K562 (cell line): ENCODE measurements at places on chromosomes 5 and 9.

DNA sequence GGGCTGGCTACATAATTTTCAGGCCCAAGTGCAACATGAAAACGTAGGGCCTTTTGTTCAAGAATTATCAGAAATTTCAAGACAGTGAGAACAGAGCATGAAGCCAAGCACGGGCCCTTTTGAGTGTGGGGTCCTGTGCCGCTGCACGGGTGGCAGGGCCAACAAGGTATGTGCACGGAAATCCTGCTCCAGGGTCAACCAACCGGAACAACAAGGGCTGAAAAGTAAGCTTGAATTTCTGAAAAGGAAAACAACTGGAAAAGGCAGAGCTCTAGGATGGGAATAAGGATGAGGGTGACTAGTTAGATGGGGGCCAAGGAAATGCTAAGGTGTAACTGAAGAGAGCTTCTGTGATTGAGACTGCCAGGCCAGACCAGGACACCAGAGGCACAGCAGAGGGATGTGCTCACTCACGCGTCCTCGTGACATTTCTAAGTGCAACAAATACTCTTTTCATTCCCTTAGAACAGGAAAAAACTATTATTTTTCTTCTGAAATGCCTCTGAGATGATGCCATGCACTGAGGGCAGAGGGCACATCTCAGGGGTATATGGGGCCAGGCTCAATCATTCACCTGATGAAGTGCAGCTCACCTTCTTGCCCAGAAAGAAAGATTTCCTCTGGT, 80.6 kb upstream of the LRRTM2 start:
- DNase-seq = no peak

- no peak for DNase-seq
Observed at GRCh38 chr5:171693412-171693811, 92.2 kb upstream of the SMIM23 start.

GRCh38 chr5:24026288-24026687, 518.9 kb downstream of the PRDM9 start:
- DNase-seq = no peak

DNA sequence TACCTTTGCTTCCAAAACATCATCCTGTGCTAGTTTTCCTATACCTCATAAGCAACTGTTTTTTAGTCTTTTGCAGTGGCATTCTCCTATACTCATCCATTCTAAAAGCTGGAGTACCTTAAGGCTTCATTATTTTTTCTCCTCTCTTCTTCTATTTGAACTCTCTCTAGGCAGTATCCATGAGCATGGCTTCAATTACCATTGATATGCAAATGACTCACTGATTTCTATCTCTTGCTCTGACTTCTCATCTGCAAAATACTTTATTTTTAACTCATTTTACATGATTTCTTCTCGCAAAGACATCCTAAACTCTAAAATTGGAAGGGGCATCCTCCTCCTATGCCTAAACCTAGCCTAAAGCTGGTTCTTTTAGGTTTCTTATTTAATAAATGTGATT, 365.1 kb upstream of the NUDT12 start:
- no peak for DNase-seq

DNA sequence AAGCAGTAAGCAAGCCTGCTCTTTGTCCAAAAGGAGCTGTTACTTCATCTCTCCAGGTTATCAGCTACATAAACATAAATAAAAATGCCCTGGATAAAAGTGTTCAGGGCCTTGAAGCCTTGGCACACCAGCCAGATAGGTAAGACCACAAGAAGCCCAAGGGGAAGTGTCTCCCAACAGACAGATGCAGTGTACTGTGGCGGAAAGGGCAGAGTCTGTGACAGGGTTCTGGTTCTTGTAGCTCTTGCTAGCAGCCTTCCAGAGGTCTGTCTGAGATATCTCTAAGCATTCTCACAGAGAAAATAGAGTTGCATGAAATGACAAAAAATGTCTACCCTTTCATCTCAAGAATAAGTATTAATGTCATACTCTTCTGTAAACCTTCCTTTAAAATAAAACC, 30.1 kb downstream of the ISOC1 start:
- no peak for DNase-seq

DNA sequence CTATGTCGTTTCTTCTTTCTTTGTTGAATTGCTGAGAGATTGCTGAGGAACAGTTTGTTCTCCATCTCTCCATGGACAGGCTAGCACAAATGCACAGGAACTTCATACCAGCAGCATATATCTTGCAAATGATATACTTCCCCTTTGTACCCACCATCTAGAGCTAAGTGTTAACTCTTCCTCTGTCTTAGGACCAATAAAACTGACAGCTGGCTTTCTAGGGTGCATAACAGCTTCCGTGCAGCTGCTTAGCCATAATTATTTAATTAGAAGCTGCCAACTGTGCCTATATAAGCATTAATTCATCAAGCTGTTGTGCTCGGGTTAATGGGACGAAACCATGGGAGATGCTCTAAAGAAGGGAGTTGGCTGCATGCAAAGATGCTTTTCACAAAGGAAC, 38.7 kb downstream of the KCTD16 start:
- no peak for DNase-seq

- no peak for DNase-seq
Observed at GRCh38 chr9:76297721-76298239, 96.4 kb downstream of the RFK start.

GRCh38 chr5:151815051-151815450, 43.3 kb downstream of the G3BP1 start:
- no peak for DNase-seq

DNA sequence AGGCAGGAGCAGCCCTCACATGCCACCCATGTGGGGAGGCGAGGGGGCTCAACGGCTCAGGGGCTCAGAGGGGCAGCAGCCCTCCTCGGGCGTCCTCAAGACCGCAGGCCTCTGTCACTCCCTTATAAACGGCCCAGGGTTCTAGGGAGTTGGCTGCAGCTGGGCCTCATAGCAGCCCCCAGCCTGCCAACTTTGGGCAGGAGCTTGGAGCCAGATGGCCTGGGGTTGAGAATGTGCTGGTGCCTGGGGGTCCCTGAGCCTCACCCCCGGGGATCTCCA, 51.0 kb upstream of the RNU6ATAC start:
- no peak for DNase-seq

GRCh38 chr5:114101153-114101552, 260.7 kb upstream of the KCNN2 start:
- DNase-seq = peak; percentile 16
